RPMI7951 (cell line): ENCODE measurements at places on chromosomes 6 and 20. TPM values are rescaled to one million over a fixed set of nuclear protein-coding genes. Genes with fewer than 3 reads are reported as not detected.
A peak's percentile ranks its signal among the peaks of the same experiment; 100 is the strongest.

The OPRL1 gene
- total RNA-seq, result 0.29 and 0.84 TPM in 2 replicates

- no peak for DNase-seq
Measured at GRCh38 chr6:116057766-116058165, 2.9 kb downstream of the FRK start.

GRCh38 chr20:8388707-8389106 is 256.6 kb downstream of the PLCB1 start:
- peak; percentile 28 for DNase-seq

The FANCE gene
- total RNA-seq, result 6.0 and 7.0 TPM in 2 replicates

The KHDRBS2 gene
- total RNA-seq, result not detected in 2 replicates

The SNAP25 gene
- 31.3 and 42.7 TPM in 2 replicates for total RNA-seq

GRCh38 chr20:44582311-44583025 is at the start of gene PKIG:
Gene PKIG (plus strand): TSS chr20:44582579. CDS start chr20:44614557, 31,978 bp downstream.
- DNase-seq, result peak; percentile 91

DNA sequence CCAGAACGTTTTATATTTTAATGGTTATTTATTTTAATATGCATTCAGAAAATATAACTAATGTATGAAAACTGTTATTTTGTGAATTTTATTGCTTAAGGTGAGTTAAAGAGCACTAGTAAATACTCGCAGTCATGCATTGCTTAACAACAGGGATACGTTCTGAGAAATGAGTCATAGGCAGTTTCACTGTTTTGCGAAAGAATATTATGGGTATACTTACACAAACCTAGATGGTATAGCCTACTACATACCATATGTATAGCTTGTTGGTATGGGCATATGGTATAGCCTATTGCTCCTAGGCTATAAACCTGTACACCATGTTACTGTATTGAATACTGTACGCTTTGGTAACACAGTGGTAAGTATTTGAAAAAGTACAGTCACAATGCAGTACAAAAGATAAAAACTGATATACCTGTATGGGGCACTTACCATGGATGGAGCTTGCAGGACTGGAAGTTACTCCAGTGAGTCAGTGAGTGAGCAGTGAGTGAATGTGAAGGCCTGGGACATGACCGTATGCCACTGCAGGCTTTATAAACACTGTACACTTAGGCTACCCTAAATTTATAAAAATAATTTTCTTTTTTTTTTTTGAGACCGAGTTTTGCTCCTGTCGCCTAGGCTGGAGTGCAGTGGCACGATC is 38.5 kb downstream of the ARFGEF2 start:
- no peak for DNase-seq

- DNase-seq, result no peak
Measured at GRCh38 chr6:22706651-22707050, 137.3 kb downstream of the HDGFL1 start.

DNA sequence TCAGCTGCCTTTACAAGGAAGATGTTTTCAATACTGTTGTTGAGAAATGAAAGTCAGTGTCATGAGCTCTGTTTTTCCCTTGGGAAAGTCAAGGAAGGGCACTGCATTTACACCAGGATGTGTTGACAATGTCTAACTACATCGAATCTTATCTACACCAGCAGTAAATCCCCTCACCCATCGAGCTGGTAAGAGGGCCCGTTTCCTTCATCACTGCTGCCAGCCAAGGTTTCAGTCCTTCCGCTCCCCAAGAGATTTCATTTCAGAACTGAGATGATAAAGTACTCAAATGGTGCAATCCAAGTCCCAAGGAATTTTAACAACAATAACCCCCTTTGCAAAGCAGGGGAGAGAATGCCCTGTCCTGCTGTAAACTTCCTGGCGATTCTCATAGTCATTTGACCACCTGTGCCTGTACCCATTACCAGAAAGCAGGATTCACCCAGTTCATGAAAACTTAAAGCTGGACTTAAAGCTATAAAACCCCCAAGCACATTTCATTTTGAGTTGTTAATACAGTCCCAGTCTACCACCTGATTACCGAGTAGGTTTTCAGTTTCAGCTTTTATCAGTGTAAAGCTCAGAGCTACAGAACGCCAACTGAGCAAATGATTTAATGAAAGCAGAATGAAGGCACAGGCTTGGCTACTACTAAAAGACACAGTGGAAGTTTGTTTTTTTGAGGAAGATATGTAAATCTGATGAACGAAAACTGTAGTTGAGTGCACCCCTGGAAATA is 122.5 kb upstream of the TAB2 start:
- DNase-seq, result no peak

- DNase-seq, result no peak
Measured at GRCh38 chr20:59157961-59158541, 5.6 kb upstream of the ZNF831 start.

The ADGRB3 gene
- total RNA-seq, result under 0.01 TPM in 1 of 2 replicates, not detected in the other

GRCh38 chr6:116697480-116697879 is 16.5 kb downstream of the KPNA5 start:
- DNase-seq, result no peak

- DNase-seq, result no peak
Measured at GRCh38 chr20:6784767-6785166, 17.3 kb downstream of the BMP2 start.

GRCh38 chr6:88165844-88166492 is at the start of gene CNR1:
Gene CNR1 (minus strand): TSS chr6:88166347. CDS start chr6:88145274, 21,073 bp downstream.
- peak; percentile 47 for DNase-seq

The TP53TG5 gene
- not detected in 2 replicates for total RNA-seq

- no peak for DNase-seq
Measured at GRCh38 chr6:22550971-22551670, 18.2 kb upstream of the HDGFL1 start.

GRCh38 chr6:109793792-109794191 is 102.7 kb downstream of the FIG4 start:
- peak; percentile 92 for DNase-seq

- no peak for DNase-seq
Measured at GRCh38 chr20:52275181-52275691, 83.7 kb upstream of the ZFP64 start.

DNA sequence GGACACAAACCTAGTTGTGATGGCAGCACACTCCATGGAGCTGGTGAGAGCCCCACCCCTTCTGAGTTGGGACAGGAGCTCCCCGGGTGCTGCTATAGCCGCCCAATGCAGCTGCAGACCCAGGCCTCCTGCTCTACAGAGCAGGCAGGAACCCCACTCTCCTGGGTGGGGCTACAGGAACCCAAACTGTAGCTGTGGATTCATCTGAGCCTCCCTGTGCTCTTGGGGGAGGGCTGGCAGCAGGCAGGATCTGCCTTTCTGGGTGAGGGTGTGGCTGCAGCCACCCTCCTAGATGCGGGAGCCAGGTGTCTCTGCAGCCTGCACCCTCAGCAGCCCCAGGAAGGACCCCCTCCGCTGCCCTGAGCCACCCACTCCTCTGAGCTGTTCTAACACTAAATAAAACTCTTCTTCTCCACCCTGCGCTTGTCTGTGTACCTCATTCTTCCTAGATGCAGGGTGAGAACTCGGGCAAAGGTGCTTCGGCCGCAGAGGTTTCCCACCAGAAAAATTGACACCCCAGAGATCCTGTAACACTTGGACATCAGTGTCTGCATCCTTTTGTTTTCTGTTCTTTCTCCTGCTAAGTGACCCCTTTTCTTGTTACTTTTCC is 55.2 kb upstream of the KIF13A start:
- no peak for DNase-seq

DNA sequence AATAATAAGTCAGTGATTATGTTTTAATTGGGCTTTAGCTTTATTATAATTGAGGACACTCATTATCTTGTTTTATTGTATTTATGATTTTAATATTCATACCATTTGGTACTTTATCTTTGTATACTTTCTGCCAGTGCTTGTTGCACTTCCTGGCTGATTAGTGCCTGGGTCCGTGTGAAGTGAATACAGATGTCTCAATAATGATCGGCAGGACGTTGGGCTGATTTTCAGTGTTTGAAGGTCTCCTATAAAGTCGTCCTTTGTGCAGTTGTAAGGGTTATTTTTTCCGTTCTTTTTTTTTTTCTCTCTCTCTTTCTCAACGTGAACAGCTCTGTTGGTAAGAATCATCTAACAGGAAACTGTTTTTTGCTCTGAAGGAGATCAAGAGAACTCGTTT is 450.0 kb upstream of the POU3F2 start:
- DNase-seq, result no peak

DNA sequence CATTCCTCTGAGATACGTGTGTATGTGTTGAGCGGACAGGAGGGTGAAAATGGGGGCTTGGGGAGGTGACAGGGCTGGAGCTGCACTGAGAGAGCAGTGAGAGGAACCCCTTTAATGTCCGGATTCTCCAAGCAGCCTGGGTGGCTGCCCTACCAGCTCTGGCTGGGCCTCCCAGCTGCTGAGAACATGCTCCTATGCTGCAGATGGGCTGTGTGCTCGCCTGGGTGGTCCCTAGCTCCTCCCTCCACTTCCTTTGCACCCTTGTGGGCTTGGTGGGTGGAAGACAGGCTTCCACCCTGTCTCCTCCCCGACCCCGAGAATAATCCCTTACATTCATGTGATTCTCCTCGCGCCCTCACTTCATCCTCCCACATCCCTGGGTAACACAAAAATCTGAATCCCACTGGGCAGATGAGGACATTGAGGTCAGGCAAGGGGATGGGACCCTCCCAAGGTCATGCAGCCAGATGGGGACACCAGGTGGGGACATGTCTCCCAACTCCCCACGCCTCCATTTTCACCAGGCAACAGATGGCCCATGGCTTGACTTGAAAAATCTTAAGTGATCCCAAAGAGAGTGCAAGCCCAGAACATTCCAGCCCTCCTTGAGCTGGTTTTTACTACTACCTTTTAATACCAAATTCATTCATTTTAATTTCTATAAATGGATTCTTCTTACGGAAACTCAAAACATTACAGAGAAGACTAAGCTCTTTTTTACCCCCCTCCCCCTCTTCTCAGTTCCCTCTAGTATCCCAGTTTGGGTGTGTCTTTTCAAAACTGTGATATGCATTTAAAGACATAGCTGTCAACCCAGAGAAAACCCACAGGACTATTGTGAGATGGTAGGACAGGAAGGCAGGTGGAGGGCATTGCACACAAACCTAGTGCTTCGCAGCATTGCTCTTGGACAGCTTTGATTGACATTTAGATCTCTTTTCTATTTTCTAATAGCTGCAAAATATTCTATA is 5.0 kb upstream of the PDRG1 start:
- no peak for DNase-seq

GRCh38 chr20:62678553-62678952 is 30.1 kb upstream of the NTSR1 start:
- peak; percentile 68 for DNase-seq

DNA sequence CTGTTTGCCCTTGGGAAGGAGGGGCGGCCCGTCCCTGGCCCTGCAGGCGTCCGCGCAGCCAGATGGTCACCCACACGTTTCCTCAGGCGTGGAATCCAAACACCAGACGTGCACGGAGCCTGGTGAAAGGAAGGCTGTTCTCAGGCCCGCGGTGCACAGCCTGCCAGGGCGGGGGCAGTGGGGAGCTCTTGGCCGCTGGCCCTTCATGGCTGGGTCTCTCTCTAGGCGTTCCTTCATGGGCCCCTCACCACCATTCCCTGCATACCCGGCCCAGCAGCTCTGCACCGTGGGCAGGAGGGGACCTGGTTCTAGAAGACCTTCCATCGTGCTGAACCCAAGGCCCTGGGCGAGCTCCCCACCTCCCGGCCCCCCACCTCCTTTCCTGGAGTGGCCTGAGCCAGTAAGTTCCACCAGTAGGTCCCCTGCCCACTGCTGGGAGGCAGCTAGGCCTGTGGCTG is 30.4 kb upstream of the SMOC2 start:
- DNase-seq, result no peak

DNA sequence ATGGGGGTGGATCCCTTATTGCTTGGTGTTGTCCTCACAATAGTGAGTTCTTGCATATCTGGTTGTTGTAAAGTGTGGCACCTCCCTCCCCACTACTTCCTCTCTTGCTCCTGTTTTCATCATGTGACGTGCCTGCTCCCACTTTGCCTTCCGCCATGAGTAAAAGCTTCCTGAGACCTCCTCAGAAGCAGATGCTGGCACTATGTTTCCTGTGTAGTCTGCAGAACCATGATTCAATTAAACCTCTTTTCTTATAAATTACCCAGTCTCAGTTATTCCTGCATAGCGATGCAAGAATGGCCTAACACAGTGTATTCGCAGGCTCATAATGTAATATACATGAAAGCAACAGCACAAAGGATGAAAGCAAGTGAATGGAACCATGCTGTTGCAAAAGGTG is 28.4 kb upstream of the ANKRD60 start:
- no peak for DNase-seq

DNA sequence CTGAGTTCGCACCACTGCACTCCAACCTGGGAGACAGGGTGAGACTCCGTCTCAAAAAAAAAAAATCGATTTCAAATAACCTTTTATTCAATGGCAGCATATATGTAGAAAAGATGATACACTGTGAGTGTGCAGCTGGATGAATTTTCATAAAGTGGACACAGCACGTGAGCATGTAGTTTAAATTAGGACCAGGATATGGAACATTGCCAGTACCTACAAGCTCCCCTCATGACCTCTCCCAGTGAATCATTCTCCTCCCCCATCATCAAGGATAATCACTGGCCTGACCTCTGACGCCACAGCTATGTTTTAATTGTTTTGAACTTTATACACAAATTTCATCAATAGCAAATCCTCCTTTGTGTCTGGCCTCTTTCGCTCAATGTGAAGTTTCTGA is 53.8 kb upstream of the HDAC2 start:
- DNase-seq, result peak; percentile 30

DNA sequence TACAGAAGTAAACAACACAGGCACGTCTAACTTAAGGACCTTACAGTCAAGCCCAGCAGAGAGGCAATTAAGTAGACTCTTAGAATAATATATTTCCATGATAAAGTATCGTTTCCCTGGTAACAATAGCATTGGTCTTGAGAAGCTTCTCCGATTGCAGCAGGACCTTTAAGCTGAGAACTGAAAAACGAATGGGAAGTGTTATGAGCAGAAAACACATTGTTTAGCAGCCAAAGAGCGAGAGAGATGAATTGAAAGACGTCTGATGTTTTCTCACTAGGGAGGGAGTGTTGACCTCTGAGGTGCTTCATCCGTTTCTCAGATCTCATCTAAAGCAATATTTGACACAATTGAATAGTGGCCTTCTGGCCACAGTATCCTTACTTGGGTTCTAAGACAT is 855 bp downstream of the BYSL start:
- no peak for DNase-seq

The TMEM217 gene
- total RNA-seq, result 0.78 and 0.84 TPM in 2 replicates
